NCI-H82 (cell line): ENCODE measurements at places on chromosomes 3 and 15.

DNA sequence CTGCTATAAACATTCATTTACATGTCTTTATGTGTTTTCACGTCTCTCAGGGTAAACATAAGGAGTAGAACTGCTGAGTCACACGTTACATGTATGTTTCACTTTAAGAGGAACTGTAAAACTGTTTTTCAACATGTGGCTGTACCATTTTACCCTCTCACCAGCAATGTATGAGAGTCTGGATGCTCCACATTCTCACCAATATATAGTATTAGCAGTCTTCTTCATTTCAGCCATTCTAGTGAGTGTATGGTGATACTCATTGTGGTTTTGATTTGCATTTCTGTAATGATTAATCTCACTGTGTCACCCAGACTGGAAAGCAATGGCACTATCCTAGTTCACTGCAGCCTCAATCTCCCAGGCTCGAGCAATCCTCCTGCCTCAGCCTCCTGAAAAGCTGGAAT lies 37.1 kb downstream of the PHC3 start:
- DNase-seq: no peak

GRCh38 chr3:135944831-135945230 lies 20.7 kb upstream of the PPP2R3A start:
- no peak for DNase-seq

DNA sequence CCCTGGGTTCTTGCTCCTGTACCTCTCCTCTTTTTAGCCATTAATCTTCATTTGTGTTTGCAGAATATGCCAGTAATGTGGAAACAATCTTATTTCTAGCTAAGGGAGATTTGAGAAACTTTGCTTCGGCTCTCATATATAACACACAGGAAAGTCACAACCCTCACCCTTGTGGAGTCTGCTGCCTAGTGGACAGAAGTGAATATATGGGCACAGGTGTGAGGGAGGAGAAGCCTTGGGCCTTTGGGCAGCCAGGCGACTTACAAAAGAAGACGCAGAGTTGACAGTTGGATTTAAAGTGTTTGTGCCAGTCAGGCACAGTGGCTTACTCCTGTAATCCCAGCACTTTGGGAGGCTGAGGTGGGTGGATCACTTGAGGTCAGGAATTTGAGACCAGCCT lies 181.8 kb upstream of the TBL1XR1 start:
- no peak for DNase-seq

GRCh38 chr3:182808041-182808770 lies 14.9 kb downstream of the ATP11B start:
- DNase-seq: no peak

- no peak for DNase-seq
These were observed 19.7 kb downstream of the FOXP1 start for GRCh38 chr3:71563827-71564226.

- DNase-seq: peak; percentile 91
These were observed 2.5 kb upstream of the INAFM2 start for GRCh38 chr15:40320931-40321371.

DNA sequence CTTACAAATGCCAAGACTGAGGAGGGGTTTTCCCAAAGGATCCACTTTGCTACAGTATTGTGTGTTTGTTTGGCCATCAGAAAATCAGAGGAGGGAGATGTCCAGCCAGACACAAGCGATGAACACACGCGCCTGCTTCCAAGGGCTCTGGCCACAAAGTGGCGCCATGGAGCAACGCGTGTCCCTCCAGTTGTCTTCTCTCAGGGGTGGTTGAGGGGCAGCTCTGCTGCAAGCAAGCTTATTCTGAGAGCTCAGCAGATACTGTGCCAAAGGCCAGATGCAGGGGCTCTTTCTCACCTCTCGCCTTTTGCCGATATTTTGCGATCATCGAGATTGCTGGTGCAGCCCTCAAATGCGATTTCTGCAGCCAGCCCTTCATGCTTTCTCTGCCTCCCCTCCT lies 88.9 kb upstream of the OSBPL11 start:
- peak; percentile 50 for DNase-seq

- DNase-seq: no peak
These were observed 44.5 kb downstream of the OXNAD1 start for GRCh38 chr3:16309558-16309957.

GRCh38 chr15:83107841-83108181 lies 366 bp downstream of the TM6SF1 start:
- DNase-seq: no peak

GRCh38 chr3:147218965-147219364 lies 187.4 kb downstream of the ZIC4 start:
- no peak for DNase-seq

- DNase-seq: peak; percentile 75
These were observed 121.7 kb upstream of the SPRED1 start for GRCh38 chr15:38130740-38131498.

DNA sequence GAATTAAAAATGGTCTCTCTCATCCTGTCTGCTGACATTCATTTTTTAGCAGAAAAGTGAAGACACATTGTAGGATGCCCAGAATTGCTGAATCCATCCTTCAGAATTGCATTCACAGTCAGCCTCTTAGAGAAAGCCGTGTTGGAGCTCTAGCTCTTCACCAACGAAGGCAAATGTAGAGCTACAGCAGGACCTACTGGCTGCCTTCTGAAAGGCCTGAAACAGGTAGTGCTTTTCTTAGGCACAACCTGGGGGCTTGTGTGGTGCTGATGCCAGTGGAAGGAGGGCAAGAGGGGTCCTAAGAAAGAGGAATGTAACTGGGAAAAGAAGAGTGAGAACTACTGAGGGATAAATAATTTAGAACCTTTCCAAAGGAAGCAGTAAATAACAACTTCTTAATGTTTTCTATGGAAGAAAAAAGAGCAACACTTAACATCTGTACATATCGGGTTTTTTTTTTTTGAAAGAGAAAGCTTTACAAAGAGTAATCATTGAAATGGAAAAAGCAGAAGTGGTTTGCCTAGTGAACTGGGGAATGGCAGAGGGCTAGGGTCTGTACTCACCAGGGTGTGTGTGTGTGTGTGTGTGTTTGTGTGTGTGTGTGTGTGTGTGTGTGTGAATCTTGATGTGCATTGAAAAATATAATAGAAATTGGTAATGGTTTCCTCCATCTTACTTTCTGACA lies 297.8 kb downstream of the SATB1 start:
- DNase-seq: no peak

DNA sequence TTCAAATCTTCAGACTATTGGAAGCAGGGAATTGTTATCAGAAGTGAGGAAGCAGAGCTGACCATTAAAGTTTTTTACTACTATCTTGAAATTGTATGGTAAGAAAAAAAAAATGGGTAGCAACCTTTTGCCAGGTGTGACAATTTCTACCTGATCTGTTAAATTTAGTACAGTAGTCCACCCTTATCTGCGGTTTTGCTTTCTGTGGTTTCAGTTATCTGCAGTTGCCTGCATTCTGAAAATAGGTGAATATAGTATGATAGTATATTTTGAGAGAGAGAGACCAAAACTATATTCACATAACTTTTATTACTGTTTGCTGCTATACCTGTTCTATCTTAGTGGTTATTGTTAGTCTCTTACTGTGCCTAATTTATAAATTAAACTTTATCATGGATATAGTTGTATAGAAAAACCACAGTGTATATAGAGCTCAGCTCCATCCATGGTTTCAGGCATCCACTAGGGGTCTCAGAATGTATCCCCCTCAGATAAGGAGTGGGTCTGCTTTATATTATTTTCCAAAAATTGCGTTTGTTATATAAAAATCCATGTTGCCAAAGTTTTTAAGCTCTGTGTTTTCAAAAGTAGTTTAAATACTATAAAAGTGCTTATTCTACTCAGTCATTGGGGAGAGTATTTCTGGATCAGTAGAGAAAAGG lies 69.9 kb downstream of the PTPRG start:
- DNase-seq: no peak

GRCh38 chr15:52144656-52145178 lies 32.1 kb upstream of the BCL2L10 start:
- DNase-seq: no peak

GRCh38 chr3:194736277-194736895 lies 50.7 kb downstream of the FAM43A start:
- DNase-seq: no peak

- no peak for DNase-seq
These were observed 24.6 kb downstream of the MYEF2 start for GRCh38 chr15:48153526-48153925.

- no peak for DNase-seq
These were observed 499 bp downstream of the RABL3 start for GRCh38 chr3:120741837-120742197.

DNA sequence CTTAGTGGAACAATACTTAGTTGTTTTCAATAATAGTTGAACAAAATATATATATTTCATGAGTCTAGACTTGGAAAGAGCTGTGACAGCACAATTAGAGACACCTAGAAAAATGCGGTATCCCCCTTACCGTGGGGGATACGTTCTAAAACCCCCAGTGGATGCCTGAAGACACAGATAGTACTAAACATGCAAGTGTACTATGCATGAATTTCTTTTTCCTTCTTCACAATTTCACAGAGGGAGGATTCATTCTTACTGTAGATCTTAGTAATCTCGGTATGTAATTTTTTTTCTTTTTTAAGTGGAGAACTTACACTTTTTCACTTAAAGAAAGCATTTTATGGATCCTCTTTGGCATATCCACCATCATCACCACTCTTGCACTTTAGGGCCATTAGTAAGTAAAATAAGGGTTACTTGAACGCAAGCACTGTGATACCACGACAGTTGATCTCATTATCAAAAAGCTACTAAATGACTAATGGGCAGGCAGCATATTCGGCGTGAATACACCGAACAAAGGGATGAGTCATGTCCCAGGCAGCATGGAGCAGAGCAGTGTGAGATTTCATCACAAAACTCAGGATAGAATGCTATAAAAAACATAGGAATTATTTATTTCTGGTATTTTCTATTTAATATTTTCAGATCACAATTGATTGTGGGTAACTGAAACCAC lies 72.3 kb upstream of the ZNF280D start:
- DNase-seq: peak; percentile 16

- no peak for DNase-seq
These were observed 57.9 kb downstream of the TRAK1 start for GRCh38 chr3:42148982-42149432.

- DNase-seq: no peak
These were observed 159.2 kb downstream of the CHST2 start for GRCh38 chr3:143278721-143279120.
